Stimulated activated CD4-positive, alpha-beta T cell treated with anti-CD3 and anti-CD28 coated beads, Interleukin-1b, Interleukin-23, amount 100 ng/mL, for 48 hours (primary cell): ENCODE measurements at places on chromosomes 5 and 9.
A peak's percentile ranks its signal among the peaks of the same experiment; 100 is the strongest.

DNA sequence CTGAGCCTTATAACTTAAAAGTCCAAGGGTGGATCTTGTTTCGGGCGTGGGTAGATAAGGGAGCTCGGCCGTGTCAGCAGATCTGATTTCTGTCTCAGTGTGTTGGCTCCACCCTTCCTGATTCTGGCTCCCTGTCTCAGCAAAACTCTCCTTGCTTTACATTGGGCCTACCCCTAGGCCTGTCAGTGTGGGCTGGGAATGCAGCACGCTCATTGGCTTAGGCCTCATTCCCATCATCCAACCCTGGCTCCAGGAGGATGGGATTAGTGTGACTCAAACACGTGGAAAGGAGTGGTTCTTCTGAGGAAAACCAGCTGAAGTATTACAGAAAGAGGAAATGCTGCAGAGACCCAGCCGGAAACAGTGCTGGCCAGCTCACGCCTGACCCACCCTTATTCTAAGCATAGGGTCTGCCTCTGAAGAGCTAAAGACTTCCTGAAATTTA lies 59.9 kb downstream of the ZFAND5 start:
- DNase-seq: no peak

DNA sequence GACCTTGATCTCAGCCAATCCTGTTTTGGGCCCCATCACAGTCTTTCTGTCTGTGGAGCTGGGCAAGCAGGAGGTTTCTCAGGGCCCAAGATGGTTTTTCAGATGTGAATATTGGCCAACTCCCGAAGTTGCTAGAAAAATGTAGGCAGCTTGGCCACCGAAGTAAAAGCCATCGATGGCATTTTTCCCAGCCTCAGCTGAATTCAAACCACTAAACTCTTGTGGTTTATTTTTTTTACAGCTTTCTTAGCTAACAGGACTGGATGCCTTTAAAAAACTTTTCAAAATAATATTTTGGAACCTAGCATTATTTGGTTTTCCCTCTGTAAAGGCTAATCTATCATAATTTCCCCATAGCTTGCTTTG lies 102.5 kb upstream of the ERCC6L2 start:
- no peak for DNase-seq

- DNase-seq: no peak
Observed at GRCh38 chr9:120904061-120904977, 22.3 kb downstream of the TRAF1 start.

DNA sequence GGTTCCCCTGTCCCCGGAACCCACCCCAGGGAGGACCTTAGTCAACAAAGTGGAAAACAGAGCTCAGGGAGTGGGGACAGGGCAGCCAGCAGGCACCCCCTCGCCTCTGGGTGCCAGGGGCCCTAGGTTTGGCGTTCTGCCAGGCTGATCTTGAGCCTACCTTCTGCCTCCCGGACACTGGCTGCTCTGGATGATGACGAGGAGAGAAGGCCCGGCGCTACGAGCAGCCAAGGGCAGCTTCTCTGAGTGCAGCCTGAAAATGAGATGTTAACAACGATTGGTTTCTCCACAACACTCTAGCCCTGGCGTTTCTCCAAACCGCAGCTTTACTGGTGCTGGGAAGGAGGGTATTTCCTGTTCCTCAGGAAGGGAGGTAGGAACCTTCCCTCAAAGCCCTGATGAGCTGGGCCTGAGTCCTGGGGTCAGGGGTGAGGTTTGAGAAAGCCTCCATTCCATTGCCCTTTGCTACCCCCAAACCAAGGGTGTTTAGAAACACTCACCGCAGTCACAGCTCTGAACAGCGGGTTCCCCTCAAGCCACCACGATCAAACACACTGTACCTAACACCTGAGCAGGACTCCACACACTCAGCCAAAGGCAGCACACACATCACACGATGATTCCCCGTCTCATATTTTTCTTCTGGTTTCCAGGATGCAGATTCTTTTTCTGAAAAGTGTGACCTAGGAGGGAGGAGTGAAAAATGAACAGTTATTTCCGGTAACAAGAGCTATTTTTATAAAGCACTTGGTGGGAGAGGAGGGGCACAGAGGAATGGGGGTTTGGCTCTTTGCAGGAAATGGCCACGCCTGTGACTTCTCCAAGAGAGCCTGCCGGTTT lies at the start of gene STING1:
STING1 (minus strand) TSS at position 709 of the 840 bp plus-strand sequence. CDS start 1,054 bp downstream, outside the sequence.
- DNase-seq: peak; percentile 68

DNA sequence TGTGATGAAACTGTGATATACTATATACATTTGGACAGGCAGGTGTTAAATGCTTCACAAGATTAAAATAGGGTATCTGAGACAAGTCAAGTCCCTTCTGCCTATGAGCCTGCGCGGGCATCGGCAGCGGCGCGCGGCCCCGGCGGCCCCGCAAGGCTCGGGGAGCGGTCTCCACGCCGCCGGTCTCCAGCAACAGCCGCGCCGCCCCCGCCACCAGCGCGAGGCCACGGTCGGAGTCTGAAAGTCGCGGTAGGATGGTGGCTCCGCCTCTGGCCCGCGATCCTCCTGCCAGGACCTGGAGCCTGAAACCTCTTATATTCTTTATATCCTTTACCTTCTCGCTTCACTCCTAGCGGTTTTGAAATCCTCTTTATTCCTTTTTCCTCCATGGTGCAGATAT lies 99.4 kb downstream of the INSL6 start:
- no peak for DNase-seq

GRCh38 chr5:2193542-2194235 lies 311.0 kb upstream of the IRX4 start:
- no peak for DNase-seq

- no peak for DNase-seq
Observed at GRCh38 chr9:87717456-87717855, 8.5 kb upstream of the CTSL start.

DNA sequence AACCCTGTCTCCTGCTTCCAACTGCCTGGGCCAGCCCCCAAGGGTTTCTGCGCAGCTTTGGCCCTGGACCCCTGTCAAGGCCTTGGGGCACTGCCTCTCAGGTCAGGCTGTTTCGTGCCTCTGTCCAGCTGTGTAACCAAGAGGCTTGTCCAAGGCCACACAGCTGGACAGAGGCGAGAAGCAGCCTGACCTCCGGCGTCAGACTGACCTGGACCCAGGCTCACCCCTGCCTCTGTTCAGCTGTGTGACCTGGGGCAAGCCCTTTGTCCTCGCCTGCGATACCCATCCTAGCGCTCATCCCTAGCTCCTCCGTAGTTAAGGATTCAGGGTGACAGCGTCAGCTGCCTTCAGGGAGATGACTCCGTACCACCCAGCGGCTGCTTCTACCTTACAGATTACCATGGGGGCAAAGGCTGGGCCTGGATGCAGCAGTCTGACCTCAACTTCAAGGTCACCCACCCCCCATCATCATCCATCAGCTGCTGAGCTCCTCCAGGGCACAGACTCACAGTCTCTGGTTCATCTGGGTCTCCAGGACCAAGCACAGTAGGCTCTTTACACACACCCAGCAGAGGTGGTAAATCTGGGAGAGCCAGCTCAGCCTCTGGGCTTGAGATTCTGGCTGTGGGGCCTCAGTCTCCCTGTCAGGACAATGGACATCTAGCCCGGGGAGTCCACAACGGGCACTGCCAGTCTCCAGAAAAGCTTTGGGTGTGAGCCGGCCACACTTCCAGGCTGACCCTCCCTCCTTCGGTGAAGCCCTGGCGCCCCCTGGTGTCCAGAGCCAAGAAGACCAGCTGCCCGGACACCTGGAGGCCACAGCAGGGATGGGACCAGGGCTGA lies 7.9 kb downstream of the AK1 start:
- DNase-seq: peak; percentile 83

- DNase-seq: no peak
Observed at GRCh38 chr5:154813736-154814135, 36.7 kb downstream of the FAXDC2 start.
